COLO829 (cell line): ENCODE measurements at places on chromosomes 2 and 18.

DNA sequence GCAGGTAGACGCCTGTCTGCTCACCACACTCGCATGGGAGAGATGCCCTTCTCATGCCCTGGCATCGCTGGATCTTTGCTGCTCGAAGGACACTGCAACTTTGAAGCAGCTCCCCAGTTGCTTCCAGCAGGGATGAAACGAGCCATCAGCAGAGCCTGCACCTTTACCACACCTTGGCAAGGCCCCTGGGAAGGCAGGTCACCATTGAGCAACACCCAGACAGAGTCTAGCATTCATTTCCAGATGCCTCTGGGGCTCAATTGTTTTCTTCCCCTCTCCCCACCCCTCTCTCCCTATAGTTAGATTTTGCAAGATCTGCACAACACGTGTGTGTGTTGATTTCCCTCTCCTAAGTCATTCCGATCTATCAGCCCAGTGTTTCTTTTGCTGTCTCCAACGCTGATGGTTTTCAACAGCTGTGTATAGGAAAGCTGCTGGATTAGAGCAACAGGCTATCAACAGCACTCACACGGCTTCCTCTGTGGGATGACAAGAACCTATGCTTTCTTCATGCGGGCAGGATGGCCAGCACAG is 25.6 kb upstream of the INHBB start:
- no peak for DNase-seq

- DNase-seq: peak; percentile 40
Observed at GRCh38 chr2:228875152-228875900, 395.8 kb downstream of the PID1 start.

GRCh38 chr2:191070276-191070675 is 56.3 kb upstream of the STAT1 start:
- no peak for DNase-seq

DNA sequence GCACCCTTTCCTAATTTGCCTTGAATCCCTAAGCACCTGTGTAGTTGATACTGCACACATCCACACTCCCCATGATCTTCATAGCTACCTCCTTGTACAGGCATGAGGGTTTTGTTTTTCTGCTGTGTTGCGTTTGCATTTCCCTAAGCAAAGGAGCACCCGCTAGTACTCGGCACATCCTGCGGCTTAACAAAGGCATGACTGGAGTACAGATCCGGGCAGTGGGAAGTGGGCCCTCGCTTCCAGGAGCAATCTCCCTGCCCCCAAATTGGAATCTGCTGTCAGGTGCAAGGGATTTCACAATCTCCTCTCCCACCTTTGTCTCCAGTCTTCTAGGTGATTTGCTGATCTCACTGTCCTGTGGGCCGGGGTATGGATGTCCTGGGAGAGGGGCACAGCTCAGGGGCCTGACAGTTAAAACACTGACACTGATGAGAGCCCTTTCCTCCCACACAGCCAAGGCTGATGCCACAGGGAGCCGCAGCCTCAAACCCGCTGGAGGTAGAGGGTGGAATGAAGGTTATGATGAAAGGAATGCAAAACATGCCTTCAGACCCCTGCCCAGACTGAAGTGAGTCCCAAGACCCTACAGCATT is 98.7 kb upstream of the THOC1 start:
- no peak for DNase-seq

- DNase-seq: peak; percentile 30
Observed at GRCh38 chr2:234911271-234911670, 40.5 kb upstream of the SH3BP4 start.

- no peak for DNase-seq
Observed at GRCh38 chr2:239267288-239267951, 133.4 kb downstream of the HDAC4 start.

- no peak for DNase-seq
Observed at GRCh38 chr2:26727641-26728561, 35.4 kb downstream of the KCNK3 start.

DNA sequence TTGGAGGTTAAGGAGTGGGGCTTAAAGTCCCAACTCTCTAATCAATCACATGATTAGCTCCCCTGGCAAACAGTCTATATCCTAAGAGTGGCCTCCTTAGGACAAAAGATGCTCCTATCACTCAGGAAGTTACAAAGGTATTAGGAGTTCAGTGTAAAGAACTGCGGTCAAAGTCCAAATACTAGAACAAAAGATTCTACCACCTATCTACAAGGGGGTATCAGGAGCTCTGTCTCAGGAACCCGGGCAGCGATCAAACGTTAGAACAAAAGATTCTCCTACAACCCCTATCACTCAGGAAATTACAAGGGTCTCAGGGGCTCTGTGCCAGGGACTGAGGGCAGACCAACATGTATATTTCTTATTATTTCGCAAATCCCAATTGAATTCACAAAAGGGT is 58.0 kb downstream of the DTNB start:
- DNase-seq: no peak

DNA sequence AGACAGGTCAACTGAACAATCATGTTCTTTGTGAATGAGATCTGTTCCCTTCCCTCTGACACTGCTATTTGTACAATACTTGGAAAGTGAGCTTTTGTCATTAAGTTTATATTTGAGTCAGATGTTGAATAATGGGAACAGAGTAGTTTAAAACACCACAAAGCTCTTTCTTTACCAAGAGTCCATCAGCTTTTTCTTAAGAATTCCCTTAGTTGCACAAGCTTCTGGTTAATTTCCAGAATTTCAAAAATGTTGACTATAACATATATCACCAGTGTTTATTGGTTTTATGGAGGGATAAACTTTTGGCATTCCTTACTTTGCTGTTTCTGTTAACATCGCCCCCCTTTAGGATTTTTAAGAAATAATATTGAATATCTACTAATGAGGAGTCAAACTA is 403.7 kb downstream of the CCDC85A start:
- no peak for DNase-seq

DNA sequence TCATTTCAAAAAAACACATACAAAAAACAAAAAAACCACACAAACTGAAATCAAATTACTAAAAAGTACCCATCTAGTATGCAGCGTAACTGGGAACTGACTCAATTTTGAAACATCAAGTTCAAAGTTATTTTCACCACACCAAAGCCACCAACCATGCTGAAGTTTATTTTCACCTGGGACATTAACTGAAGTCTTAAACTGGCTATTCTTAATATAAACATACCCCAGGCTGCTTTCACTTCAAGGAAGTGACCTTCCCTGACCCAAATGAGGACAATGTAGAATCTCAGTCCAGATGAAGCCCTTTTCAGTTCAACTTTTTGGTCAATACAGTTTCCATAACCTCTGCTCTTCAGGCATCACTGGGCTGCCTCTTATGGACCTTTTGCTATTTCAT is 84.6 kb downstream of the PIGN start:
- DNase-seq: no peak

GRCh38 chr2:74979844-74980243 is 21.4 kb downstream of the POLE4 start:
- no peak for DNase-seq

- no peak for DNase-seq
Observed at GRCh38 chr2:148455791-148456190, 188.8 kb upstream of the EPC2 start.

DNA sequence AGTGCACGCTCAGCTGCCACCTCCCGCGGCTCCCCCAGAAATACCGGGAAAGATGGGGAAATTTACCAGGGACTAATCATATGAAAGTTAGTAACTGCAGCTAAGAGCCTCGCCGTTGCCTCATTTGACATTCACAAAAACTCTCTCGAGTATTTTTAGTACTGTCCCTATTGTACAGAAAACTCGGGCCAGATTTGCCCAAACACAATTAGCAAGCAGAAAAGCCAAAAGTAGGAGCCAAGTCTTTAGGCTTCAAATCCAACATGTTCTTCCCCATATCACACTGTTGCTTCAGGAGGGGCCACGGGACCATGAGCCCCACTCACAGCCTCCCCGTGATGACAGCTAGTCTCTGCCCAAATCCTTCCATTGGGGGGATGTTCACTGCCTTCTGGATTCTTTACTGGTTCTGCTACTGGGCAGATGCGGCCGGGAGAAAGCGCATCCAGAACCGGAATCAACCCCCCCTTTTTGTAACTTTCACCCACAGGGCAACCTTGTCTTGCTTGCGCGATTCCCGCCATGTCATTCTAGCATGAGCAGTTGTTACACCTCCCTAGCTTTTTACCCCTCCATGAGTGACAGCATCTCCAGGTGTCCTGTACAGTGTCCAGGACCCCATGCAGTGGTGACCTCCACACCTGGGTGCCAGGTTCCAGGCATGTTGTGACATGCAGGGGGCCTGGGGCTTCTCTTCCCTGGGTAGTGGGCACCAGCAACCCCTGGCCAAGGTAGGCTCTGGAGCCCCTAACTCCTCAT is 35.2 kb downstream of the CENPO start:
- DNase-seq: no peak

DNA sequence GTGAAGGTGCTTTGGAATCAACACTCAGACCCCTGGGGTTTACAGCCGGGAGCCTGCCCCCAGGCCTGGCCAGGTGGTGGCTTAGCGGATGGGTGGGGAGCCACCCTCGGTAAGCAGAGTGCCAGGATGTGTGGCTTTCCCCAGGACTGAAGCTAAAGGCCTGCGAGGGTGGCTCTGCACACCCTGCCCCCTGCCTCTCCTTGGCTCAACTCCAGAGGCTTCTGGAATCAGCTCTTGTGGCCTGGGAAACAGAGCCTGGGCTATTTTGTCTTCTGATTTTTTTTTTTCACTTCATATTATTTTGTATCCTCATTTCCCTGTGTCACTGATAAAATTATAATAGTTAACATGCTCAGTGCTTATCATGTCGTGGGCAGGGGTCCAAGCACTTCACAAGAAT is 79.8 kb downstream of the RHOB start:
- DNase-seq: no peak

GRCh38 chr2:232236200-232236599 is 142.4 kb upstream of the ALPP start:
- DNase-seq: no peak

DNA sequence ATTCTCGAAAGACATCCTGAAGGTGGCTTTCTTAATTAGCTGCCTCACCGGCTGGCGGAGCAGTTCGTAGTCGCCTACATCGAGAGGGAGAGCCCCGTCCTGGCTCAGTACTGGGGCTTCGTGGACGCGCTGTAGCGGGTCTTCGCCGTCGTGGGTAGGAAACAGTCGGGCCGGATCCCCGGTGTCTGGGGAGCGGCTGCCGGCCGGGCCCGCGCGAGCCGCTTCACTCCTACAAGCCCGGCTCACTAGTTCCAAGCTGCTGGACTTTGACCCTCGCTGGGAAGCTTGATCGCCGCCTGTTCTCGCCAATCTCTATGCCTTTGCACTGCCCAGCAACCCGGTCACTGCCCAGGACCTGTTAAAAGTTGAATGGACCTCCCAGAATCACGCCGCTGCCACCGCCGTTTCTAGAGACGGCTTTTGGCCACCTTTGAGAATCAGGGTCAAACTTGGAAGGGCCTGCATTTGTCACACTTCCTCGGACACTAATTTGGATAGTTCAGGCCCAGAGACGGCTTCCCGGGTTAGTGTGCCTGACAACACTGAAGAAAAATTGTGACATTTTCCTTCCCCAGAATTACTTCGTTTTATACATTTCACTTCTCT is 41.4 kb upstream of the AKAIN1 start:
- DNase-seq: no peak

GRCh38 chr2:163734401-163734800 is 1.4 kb downstream of the FIGN start:
- DNase-seq: no peak

GRCh38 chr2:182941919-182942318 is 75.5 kb upstream of the FRZB start:
- DNase-seq: no peak

- no peak for DNase-seq
Observed at GRCh38 chr18:9594823-9595596, 19.3 kb downstream of the PPP4R1 start.

GRCh38 chr2:100721693-100722092 is 98.2 kb upstream of the NPAS2 start:
- DNase-seq: no peak

- no peak for DNase-seq
Observed at GRCh38 chr2:103963146-103963725, 890.7 kb upstream of the POU3F3 start.

DNA sequence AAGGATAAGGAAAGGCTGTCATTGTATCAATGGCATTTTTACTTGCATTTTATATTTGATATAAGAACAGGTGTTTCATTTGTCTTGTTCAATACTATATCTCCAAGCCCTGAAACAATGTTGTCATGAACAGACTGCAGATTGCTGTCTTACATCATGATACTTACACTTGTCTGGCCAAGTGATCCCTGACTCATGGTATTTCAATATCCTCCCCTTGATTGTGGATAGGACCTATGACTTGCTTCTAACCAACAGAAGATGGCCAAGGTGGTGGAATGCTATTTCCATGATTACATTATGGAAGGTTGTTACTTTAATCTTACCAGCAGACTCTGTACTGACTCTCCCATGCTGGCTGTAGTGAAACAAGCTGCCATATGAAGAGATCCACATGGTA is 471.1 kb downstream of the CCDC85A start:
- no peak for DNase-seq

DNA sequence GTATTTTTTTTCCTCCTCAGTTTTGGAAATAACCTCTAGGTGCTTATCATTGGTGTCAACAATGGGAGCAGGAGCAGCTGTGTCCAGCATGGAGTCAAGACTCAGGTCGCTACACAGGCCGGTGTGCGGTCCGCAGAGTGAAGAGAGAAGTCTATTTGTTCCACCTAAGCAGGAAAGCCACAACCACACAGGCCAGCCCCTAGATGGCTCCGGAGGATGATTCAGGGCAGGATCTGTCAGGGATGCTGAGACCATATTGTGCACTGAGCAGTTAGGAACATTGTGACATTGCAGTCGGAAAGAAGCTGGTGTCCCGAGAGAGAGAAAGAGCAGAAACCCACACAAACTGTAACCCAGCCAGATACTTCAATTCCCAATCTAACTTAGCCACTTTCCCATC is 136.9 kb downstream of the GAREM1 start:
- DNase-seq: no peak

- DNase-seq: peak; percentile 57
Observed at GRCh38 chr2:144834998-144835633, 315.2 kb upstream of the ZEB2 start.

- DNase-seq: no peak
Observed at GRCh38 chr18:51137891-51138290, 59.6 kb downstream of the MEX3C start.

DNA sequence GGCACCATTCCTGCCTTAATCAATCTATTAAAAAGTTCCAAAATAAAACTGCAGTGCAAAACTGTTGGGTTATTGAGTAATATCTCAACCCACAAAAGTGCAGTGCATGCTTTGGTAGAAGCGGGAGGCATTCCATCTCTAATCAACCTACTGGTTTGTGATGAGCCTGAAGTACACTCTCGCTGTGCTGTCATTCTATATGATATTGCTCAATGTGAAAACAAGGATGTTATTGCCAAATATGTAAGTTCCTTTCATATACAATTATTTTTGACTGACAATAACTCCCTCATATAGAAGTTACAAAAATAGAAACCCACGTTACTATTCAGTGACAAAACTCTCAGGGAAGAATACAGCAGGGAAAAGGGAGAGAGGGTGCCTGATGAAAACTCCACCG is 43.0 kb downstream of the OSGEPL1 start:
- no peak for DNase-seq

GRCh38 chr2:98436734-98437133 is 7.9 kb upstream of the INPP4A start:
- no peak for DNase-seq

- no peak for DNase-seq
Observed at GRCh38 chr2:196079052-196079451, 10.4 kb upstream of the DNAH7 start.

- DNase-seq: no peak
Observed at GRCh38 chr2:173797586-173798263, 167.4 kb downstream of the SP3 start.
